Hematopoietic multipotent progenitor cell treated with erythropoietin and hydrocortisone succinate and interleukin-3 and kit ligand, for 15 days (in vitro differentiated cells): ENCODE measurements at places on chromosomes 13 and 19.

GRCh38 chr13:36461506-36461905 lies 29.2 kb downstream of the CCNA1 start:
- DNase-seq = no peak

GRCh38 chr13:71218960-71219359 lies 648.0 kb downstream of the DACH1 start:
- no peak for DNase-seq

GRCh38 chr19:4016486-4016885 lies 8.9 kb downstream of the PIAS4 start:
- DNase-seq = no peak

DNA sequence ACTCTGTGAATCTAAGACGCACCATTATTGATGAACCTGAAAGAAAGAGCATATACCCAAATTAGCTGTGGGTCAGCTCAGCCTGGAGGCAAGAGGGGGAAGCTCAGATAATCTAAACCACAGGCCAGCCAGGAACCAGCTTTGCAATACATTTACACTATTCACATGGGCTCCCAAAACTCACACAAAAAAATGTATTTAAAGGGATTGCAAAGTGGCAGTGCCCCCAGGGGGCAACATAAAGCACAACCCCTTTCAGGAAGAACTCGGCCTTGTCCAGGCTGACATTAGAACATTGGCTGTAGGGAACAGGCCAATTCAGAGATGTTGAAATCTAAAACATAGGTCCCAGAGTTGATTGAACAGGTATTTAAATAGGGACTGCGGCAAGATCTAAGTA lies 3.2 kb upstream of the PROZ start:
- no peak for DNase-seq

- DNase-seq = no peak
Observed at GRCh38 chr19:18434411-18435175, 3.3 kb downstream of the ISYNA1 start.

GRCh38 chr13:52085421-52085820 lies 43.5 kb downstream of the NEK5 start:
- DNase-seq = no peak

- DNase-seq = peak; percentile 52
Observed at GRCh38 chr13:19818223-19818842, 35.6 kb upstream of the PSPC1 start.

DNA sequence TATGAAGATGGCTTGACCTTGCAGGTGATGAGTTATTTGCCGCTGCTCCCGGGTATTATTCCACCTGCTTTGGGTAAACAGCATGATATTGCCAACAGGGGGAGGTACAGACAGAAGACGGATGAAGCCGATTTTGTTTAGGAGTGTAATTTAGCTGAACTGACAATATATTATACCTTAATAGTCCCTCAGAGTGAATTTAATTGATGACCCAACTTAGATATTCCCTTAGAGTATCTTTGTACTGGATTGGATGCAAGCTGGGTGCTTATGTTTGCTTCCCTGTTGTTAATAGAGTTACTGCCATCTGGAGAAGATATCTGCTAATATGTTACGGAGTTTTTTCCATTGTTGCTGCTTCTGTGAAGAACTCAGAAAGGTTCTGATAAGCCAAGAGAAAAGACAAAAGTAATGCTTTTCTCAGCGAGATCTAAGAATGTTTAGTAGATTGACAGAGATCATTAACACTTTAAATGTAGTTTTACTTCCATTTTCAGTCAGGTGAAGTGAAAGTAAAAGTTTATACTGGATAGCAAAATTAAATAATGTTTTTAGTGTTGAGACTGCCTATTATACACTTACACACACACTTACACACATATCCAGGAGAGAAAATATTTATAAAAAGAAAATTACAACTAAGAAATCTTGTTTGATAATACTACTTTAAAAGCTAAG lies 2220.8 kb upstream of the PCDH20 start:
- no peak for DNase-seq
